ENCODE measurements at places on chromosomes 7 and 10. TPM values are rescaled to one million over a fixed set of nuclear protein-coding genes. Genes with fewer than 3 reads are reported as not detected.

Gene RRP12
- total RNA-seq = 13.1 TPM

Gene DENND2A
- 3.2 TPM for total RNA-seq

Gene CALHM1
- total RNA-seq = not detected

Gene GPR15LG
- not detected for total RNA-seq

Gene SLC13A1
- total RNA-seq = not detected

Gene OPALIN
- total RNA-seq = not detected

Gene FKBP14
- 23.2 TPM for total RNA-seq

Gene TMEM229A
- 7.6 TPM for total RNA-seq

Gene ASAH2B
- 2.2 TPM for total RNA-seq

Gene STEAP1B
- 1.1 TPM for total RNA-seq

Gene TMEM176B
- not detected for total RNA-seq

Gene SPDYE6
- not detected for total RNA-seq

Gene MRLN
- not detected for total RNA-seq

Gene DCLRE1C
- 4.8 TPM for total RNA-seq

Gene GFRA1
- 0.68 TPM for total RNA-seq

Gene CHST15
- 17.1 TPM for total RNA-seq

Gene TAS2R3
- 0.54 TPM for total RNA-seq

Gene KCNH2
- total RNA-seq = not detected

Gene FAM25A
- total RNA-seq = not detected

Gene ZNF365
- total RNA-seq = 0.05 TPM

Gene SFTPD
- total RNA-seq = not detected

Gene SORBS1
- 2.4 TPM for total RNA-seq

Gene RBM17
- total RNA-seq = 27.2 TPM

Gene AGMO
- 1.2 TPM for total RNA-seq

Gene LRRN3
- 0.87 TPM for total RNA-seq

Gene CNPY1
- not detected for total RNA-seq

Gene TMEM139
- not detected for total RNA-seq

Gene IGFBP1
- total RNA-seq = 0.73 TPM

Gene CLRN3
- not detected for total RNA-seq

Gene STAG3
- 0.87 TPM for total RNA-seq

Gene GOLGA7B
- not detected for total RNA-seq

Gene PNLIP
- not detected for total RNA-seq

Gene CCDC71L
- 33.5 TPM for total RNA-seq

Gene INSYN2A
- total RNA-seq = not detected

Gene TMEM184A
- total RNA-seq = not detected

Gene C7orf33
- not detected for total RNA-seq

Gene ADK
- total RNA-seq = 26.6 TPM

Gene OR2A2
- not detected for total RNA-seq

Gene ANKRD7
- 0.44 TPM for total RNA-seq

Gene AEBP1
- 165 TPM for total RNA-seq

Gene CYP2E1
- 2.2 TPM for total RNA-seq

Gene EDRF1
- total RNA-seq = 9.4 TPM

Gene KIAA1217
- total RNA-seq = 4.1 TPM

Gene INA
- total RNA-seq = 0.12 TPM

Gene SPDYE2
- total RNA-seq = not detected

Gene ZNRF2
- 8.7 TPM for total RNA-seq

Gene HGF
- total RNA-seq = 285 TPM

Gene CYP2W1
- total RNA-seq = not detected

Gene NXPH1
- not detected for total RNA-seq

Gene ERVW-1
- total RNA-seq = not detected

Gene OR9A2
- total RNA-seq = not detected

Gene MGAM2
- not detected for total RNA-seq

Gene PRSS58
- total RNA-seq = not detected

Gene CNTNAP2
- 0.31 TPM for total RNA-seq

Gene SFXN2
- total RNA-seq = 6.8 TPM

Gene AKR1D1
- total RNA-seq = not detected

Gene PRRT4
- 0.56 TPM for total RNA-seq

Gene EBLN1
- total RNA-seq = not detected

Gene PDCD11
- total RNA-seq = 18.5 TPM

Data from cardiac ventricle fibroblast (primary cell).